ENCODE measurements at places on chromosomes 1 and 21.

DNA sequence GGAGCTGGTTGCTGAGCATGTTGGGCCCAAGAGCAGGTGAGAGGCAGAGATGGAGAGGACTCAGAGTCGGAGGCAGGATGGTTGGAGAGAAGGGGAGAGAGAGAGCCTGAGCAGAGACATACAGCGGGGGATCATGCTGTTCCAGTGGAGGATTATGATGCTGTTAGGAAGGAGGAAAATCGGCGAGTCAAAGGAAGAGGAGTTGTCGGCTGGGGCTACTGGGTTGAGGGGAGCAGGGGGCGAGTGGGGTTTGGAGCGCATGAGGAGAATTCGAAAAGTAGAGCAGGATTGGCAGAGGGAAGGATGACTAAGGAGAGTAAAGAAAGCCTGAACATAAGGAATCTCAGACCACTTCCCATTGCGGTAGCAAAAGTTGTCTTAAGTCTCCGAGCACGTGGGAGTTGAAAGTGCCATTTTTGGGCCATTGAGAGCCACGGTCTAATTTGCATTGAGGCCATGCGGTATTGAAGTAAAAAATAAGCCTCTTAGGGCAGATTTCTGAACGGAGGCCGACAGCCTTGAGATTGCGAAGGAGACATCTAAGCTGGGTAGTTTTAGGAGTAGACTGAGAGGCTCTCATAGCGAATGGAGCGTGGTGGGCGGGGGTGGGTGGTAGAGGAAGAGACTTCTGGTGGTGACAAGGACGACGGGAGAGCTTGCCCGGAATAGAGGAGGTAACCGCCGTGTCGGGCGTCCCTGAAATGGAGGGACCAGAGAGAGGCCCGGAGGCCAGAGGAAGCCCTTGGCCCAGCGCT is 140.4 kb upstream of the ETV3 start:
- DNase-seq, result no peak

DNA sequence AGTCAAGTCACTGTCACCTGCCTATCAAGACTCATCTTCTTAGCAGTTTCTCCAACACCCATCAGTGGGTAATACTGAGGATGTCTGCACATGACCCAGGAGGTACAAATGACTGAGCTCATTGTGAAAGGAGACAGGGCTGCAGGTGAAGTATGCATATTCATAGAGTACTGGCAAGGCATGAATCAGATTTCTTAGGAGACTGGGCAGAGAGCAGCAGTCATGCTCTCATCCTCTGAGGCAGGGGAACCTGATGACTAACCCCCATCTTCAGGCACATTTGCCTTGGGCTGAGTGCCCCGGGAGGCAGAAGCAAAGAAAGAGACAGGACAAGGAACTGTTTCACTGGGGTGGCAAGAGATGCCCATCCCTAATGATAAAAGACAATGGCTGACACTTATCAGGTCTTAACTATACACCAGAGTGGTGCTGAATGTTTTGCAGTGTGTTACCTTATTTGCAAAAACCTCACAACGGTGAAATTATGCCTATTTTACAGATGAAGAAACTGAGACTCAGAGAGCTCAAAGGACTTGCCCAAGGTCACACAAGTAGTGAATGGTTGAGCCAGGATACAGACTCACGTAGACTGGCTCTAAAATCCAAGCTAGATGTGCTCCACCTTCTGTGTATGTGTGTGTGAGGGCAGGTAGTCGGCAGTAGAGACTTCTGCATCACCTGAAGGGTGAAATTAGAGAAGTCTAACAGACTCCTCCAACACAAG is 9.2 kb upstream of the GRHL3 start:
- peak; percentile 40 for DNase-seq

- no peak for DNase-seq
Observed at GRCh38 chr1:67451356-67451755, 21.2 kb upstream of the SERBP1 start.

GRCh38 chr1:54172614-54173599 is 20.1 kb upstream of the CDCP2 start:
- no peak for DNase-seq

GRCh38 chr1:116252785-116253184 is 120.3 kb upstream of the ATP1A1 start:
- no peak for DNase-seq

DNA sequence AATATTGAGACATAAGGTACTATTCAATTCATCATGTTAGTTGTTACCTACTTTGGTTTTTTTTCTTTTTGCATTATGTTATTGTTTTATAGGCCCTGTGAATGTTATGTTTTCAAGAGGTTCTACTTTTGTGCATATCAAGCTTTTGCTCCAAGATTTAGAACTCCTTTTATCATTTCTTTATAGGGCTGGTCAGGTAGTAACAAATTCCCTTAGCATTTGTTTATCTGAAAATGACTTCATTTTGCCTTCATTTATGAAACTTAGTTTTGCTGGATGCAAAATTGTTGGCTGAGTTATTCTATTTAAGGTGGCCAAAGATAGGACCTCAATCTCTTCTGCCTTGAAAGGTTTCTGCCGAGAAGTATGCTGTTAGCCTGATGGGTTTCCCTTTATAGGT is 21.3 kb upstream of the MAB21L3 start:
- no peak for DNase-seq

GRCh38 chr1:3837200-3837599 is 19.8 kb downstream of the CEP104 start:
- DNase-seq, result no peak

- no peak for DNase-seq
Observed at GRCh38 chr1:188251036-188251435, 1422.3 kb downstream of the PLA2G4A start.

DNA sequence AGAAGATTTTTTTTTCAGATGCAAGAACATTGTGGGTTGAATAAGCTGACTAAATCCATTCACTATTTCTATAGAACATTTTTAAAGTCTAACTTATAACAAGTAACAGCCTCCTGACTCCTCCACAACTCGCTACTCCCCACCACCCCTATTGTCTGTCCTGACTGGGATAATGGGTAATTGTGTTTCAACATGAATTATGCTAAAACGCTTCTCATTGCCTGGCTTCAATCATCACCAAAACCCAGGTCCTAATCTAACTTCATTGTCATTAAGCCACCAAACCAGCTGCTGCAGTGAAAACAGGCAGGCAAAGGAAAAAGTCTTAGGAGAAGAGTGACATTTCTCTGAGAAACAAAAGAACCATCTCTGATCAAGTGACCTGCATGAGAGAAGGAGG is 30.0 kb downstream of the TNR start:
- no peak for DNase-seq

GRCh38 chr1:99352821-99353220 is 88.5 kb downstream of the PLPPR4 start:
- DNase-seq, result no peak

DNA sequence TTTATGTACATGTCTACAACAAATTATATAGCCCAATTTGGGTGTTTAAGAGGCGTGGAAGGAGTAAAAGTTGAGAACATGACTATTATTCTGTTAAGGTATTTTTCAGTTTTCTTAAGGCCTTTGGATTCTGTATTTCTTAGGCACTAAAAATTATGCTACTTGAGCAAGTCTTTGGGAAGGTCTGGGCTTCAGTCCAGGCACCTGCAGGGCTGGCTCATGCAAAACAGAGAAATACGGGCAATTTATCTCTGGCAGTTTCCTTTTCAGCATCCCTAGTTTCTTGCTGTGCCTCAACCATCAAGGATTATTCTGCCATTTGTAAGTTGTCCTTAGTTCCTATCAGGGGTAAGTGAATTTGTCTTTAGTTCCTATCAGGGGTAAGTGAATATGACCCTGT is 358.8 kb upstream of the B3GALT2 start:
- DNase-seq, result no peak

DNA sequence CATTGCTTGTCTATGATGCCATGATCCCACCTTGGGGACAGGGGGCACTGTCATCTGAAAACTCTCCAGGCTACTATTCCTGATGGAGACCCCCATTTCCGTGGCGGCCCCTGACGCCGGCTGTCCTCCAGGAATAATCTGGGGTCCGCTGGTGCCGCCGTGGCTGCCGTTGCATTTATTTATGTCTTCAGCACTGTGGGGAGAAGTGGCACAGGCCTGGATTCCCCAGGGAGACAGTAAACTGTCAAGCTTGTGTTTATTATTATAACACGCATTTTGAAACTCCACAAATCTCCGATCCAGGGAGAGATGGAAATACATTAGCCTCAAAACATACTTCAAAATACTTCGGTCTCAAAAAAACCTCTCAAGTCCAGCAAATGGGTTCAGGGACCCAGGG is 126.9 kb upstream of the C1orf174 start:
- DNase-seq, result no peak

DNA sequence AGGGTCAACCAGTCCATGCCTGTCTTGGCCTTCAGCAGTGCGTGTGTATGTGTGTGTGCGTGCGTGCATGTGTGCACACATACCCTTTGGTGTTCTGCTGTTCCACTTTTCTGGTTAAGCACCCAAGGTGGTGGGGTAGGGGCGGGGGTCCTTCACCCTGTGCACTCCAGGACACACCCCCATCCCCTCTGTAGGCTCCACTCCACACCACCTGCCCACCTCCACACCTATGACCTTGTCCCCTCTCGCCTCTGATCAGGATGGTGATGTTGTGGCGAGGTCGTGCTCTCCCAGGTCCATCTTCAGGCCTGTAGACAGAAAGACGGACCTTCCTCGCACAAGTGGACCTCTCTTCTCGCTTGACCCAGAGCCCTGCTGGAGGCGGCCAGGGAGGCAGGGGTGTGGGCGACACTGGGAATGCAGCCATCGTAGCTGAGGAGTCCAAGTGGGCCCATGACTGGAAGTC is 44.6 kb downstream of the WDR4 start:
- no peak for DNase-seq

DNA sequence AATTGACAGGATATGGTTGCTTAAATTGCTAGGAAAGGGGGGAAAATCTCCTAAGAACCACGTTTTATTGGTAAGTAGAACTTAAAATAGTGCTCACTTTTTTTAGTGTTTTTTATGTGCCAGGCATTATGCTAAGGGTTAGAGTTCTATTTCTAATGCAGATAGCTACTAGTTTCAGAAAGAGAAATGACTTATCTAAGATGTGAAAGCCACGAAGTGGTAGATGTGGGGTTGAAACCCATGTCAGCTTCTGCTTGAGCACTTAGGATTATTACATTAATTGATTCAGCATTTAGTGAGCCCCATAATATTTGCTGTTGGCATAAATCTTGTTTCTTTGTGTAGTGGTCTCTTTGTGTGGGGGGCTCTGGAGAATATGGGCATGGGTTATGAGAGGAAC is 24.7 kb downstream of the CACHD1 start:
- no peak for DNase-seq

GRCh38 chr1:99749504-99750347 is 16.7 kb downstream of the FRRS1 start:
- DNase-seq, result no peak

DNA sequence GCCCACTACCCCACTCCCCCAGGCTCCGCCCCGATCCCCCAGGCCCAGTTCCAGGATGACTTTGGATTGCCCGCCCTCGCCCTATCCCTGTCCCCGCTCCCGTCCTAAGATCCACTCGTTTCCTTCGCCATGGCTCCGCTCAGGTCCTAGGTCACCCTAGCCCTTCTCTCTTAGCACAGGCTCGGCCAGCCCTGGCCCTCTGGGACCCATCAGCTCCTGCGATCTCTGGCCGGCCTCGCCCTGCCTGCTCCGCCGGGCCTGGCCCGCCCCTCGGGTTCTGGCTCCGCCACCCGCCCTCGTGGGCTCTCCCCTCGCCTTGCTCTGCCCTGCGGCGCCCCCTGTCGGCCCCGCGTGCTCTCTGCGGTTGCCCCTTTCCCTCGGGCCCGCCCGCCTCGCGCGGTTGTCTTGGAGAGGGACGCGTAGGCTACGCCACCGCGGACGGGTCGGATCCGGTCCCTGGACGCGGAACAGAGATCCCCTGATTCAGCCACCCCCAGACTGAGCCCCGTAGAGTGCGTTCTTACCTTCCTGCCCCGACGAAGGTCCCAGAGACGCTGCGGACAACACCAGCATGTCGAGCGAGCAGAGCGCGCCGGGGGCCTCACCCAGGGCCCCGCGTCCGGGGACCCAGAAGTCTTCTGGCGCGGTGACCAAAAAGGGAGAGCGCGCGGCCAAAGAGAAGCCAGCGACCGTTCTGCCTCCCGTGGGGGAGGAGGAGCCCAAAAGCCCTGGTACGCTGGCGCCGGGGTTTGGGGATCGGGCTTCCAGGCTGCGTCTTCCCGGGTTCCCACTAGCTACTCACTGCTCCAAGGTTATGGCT is at the start of gene LRRC71:
Gene LRRC71 (plus strand): TSS at position 400 of the 820 bp plus-strand sequence. CDS start 172 bp downstream, at position 572.
- DNase-seq, result peak; percentile 53

DNA sequence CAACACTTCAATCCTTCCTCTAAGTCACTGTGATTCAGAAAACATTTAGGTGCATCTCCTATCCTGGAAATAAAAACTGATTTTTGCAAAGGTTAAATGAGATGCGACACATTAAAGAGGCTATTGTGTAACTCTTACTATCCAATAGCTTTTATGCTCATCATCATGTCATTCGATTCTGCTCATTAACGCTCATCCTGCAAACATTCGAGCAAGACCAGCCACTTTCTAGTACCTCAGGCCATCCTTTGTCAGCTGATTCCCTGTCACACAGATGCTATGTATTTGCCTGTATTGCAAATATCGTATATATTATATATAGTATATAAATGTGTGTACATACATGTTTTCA is 131.6 kb downstream of the TLR5 start:
- no peak for DNase-seq

DNA sequence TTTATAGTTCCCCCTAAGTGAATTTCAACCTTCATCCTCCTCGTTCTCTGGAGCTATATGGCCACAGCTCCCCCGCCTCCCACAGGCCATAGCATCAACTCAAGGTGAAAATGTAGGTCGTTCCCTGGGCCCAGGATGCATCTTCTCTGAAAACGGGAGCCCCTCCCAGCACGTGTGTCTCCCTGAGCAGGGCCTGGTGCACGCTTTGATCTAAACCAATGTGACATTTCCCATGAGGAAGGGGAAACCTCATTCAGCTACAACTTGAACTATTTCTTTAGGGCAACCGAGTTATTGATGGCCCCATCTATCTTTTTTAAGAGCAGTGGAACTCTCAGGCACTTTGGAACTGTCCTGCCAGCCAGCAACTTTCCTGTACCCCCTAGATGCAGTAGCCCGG is 57.8 kb upstream of the BACE2 start:
- DNase-seq, result no peak

DNA sequence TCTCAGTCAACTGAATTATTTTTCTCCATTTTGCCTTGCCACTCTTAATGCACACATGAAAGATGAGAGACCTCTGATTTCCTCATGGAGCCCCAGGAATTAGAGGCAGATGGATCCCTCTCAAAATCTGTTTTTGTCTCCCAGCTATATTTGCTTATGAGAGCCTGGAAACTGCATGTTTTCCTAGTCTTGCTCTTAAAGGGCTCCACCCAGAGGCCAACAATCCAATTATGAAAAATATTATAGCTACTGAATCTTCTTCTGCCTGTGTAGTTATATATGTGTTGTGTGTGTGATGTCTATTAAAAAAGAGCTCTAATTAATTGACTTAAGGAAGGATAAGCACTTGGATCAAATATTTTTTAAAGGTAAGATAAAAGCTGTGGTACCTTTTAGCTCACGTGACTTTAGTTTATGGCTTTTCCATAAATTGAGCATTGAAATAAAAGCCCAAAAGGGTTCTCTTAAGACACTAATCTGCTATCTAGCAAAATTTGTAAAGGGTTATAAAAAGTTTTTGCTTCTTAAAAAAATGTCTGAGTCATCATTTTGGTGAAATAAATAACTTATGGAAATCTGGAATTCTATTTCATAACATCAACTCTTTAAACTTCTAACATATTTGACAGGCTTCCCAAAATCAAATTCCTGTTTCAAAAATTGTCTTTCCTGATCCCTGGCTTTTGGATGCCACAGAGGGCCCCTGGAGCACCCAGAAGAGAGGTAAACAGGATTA is 31.2 kb upstream of the TSPEAR start:
- no peak for DNase-seq

Measured in stimulated activated CD4-positive, alpha-beta T cell treated with anti-CD3 and anti-CD28 coated beads, Interleukin-15, amount 100 ng/mL, for 48 hours (primary cell).